ENCODE measurements at places on chromosomes 1 and 21.

DNA sequence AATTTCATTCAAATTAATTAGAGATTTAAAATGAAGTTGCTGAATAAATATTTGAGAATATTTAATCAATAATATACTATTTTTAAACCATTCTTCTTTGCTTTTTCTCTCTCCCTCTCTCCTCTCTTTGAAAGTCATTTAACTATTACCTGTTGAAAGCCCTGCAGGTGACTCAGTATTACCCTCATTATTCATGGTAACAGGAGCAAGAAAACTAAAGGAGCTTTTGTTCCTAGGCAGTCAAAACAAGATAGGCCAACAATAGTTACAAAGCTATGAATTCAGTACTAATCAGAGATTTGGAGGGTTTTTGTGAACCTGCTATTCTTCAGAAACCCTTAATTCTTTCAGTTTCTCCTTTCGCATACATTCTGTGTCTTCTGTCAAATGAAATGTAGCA is 721.3 kb upstream of the NCAM2 start:
- DNase-seq = no peak
- H3K36me3 ChIP-seq = no peaks in the 10 kb centered on the region
- H3K4me1 ChIP-seq = no peaks in the 10 kb centered on the region
- H3K27ac ChIP-seq = no peak overlapping the region

DNA sequence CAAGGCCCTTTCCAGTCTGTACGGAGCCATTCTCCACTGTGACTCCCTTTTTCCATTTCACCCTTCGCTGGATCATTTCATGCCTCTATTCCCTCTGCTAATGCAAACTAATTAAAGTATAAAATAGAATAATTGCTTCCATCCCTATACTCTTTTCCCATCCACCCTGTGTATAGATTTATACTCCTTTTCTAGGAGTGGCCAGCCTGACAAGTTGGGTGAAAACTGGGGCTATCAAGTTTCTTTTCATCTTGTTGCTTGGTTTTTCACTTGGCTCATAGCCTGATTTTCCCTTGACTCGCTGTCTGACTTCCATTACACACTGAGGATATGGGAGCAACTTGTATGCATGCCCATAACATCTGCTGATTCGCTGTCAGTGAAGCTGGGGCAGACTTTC is 107.0 kb downstream of the PLXNA2 start:
- H3K27me3 ChIP-seq = peaks cover 1% of the 10 kb centered on the region
- peaks cover 1% of the 10 kb centered on the region for H3K4me1 ChIP-seq
- no peak overlapping the region for H3K27ac ChIP-seq
- no peak overlapping the region for H3K4me3 ChIP-seq

DNA sequence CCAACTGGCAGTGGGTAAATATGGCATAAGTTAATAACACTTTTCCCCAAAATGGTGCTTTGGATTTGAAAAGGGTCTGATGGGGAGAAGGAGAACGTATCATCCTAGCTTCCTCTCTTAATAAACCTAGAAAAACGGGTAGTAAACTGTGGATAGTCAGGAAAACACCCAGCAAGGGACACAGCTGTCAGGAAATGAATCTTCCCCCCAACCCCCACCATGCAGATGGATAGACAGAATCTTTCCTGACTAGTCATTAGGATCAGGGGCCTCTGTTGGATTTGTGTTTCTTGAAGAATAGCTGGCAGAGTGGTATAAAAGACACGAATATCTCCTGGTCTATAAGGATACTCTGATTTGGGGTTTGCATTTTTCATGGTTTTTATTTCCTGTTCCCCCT is 22.5 kb upstream of the LAX1 start:
- H3K4me3 ChIP-seq = no peak overlapping the region
- peaks cover 19% of the 10 kb centered on the region for H3K4me1 ChIP-seq
- no peaks in the 10 kb centered on the region for H3K27me3 ChIP-seq
- peaks cover 38% of the 10 kb centered on the region for H3K36me3 ChIP-seq
- H3K27ac ChIP-seq = no peak overlapping the region

GRCh38 chr1:67555461-67556296 is 125.5 kb upstream of the SERBP1 start:
- H3K4me3 ChIP-seq = no peak overlapping the region
- DNase-seq = no peak
- peaks cover 72% of the 10 kb centered on the region for H3K27me3 ChIP-seq

- H3K4me3 ChIP-seq = no peak overlapping the region
- H3K36me3 ChIP-seq = no peaks in the 10 kb centered on the region
- H3K27ac ChIP-seq = no peak overlapping the region
- H3K4me1 ChIP-seq = no peaks in the 10 kb centered on the region
- peaks cover 20% of the 10 kb centered on the region for H3K27me3 ChIP-seq
These were observed 345.7 kb downstream of the BARHL2 start for GRCh38 chr1:90371448-90371813.

DNA sequence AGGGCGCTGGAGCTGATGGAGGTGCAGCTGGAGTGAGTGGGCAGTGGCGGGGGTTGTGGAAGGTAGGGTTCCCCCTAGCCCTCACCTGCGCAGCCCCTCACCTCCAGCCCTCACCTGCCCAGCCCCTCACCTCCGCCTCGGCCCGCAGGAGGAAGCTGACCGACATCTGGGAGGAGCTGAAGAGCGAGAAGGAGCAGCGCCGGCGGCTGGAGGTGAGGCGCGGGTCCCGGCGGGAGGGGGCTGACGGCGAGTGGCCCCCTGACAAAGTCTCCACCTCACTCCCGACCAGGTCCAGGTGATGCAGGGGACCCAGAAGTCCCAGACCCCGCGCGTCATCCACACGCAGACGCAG is 2.7 kb downstream of the EVA1B start:
- H3K27ac ChIP-seq = peak overlapping the region; percentile 23
- H3K27me3 ChIP-seq = no peaks in the 10 kb centered on the region
- peak overlapping the region; percentile 72 for H3K4me3 ChIP-seq
- peaks cover 1% of the 10 kb centered on the region for H3K36me3 ChIP-seq

GRCh38 chr1:207336559-207337467 is 15.3 kb downstream of the CD55 start:
- H3K4me3 ChIP-seq = peak overlapping the region; percentile 43
- H3K36me3 ChIP-seq = peaks cover 32% of the 10 kb centered on the region
- peak overlapping the region; percentile 79 for H3K27ac ChIP-seq
- no peaks in the 10 kb centered on the region for H3K27me3 ChIP-seq
- peaks cover 47% of the 10 kb centered on the region for H3K4me1 ChIP-seq

- DNase-seq = peak; percentile 13
- H3K27me3 ChIP-seq = no peaks in the 10 kb centered on the region
- H3K36me3 ChIP-seq = peaks cover 3% of the 10 kb centered on the region
- H3K4me3 ChIP-seq = peak overlapping the region; percentile 50
- peaks cover 15% of the 10 kb centered on the region for H3K4me1 ChIP-seq
These were observed 60.6 kb downstream of the WNT9A start for GRCh38 chr1:227886993-227887696.

- no peak overlapping the region for H3K4me3 ChIP-seq
- no peak overlapping the region for H3K27ac ChIP-seq
- no peaks in the 10 kb centered on the region for H3K36me3 ChIP-seq
- DNase-seq = no peak
- H3K4me1 ChIP-seq = peaks cover 3% of the 10 kb centered on the region
These were observed 556.8 kb downstream of the NPHP4 start for GRCh38 chr1:5435414-5435813.

DNA sequence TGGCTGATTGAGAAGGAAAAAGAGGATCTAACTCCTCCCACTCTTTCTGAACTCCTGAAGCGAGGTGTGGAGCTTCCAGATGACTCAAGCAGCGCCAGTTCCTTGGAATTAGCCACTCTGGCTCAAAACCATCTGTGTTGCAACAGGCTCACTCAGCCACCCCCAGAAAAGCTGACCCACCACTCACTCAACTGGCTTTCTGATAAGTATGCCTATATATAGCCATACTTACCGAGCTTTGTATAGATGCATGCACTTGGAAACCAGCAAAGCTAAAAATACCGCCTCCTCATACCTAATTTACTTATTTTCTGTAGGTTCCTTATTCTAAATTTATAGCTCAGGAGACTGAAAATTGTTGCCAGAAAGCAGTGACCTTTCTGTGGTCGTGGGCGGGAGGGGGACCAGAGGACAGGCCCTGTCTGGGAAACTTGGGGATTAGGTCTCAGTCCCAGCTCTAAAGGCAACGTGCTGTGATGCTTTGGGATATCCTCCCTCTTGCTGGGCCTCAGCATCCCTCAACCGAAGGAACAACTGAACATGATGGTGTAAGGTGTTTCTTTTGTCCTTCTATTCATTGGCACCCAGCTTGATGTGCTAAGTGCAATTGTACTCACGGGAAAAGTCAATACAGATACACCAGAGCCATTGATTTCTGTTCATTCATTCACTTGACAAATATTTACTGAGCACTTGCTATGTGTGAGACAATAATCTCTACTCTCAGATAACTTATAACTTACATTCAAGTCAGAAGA is 65.7 kb downstream of the NENF start:
- H3K36me3 ChIP-seq = no peaks in the 10 kb centered on the region
- H3K4me3 ChIP-seq = no peak overlapping the region

GRCh38 chr1:238001818-238002217 is 111.1 kb upstream of the ZP4 start:
- H3K4me1 ChIP-seq = no peaks in the 10 kb centered on the region
- DNase-seq = no peak
- H3K4me3 ChIP-seq = no peak overlapping the region
- no peaks in the 10 kb centered on the region for H3K27me3 ChIP-seq
- no peak overlapping the region for H3K27ac ChIP-seq
- no peaks in the 10 kb centered on the region for H3K36me3 ChIP-seq

- peaks cover 25% of the 10 kb centered on the region for H3K27me3 ChIP-seq
- H3K4me1 ChIP-seq = no peaks in the 10 kb centered on the region
- peaks cover 3% of the 10 kb centered on the region for H3K36me3 ChIP-seq
- DNase-seq = no peak
- H3K27ac ChIP-seq = no peak overlapping the region
These were observed 4.5 kb upstream of the DDR2 start for GRCh38 chr1:162627662-162628296.

GRCh38 chr1:239662950-239663349 is 276.6 kb downstream of the CHRM3 start:
- no peak for DNase-seq
- H3K4me1 ChIP-seq = no peaks in the 10 kb centered on the region

GRCh38 chr1:246178717-246179311 is 328.3 kb downstream of the SMYD3 start:
- DNase-seq = no peak
- peaks cover 6% of the 10 kb centered on the region for H3K4me1 ChIP-seq
- H3K4me3 ChIP-seq = no peak overlapping the region
- H3K27me3 ChIP-seq = no peaks in the 10 kb centered on the region
- H3K27ac ChIP-seq = no peak overlapping the region

DNA sequence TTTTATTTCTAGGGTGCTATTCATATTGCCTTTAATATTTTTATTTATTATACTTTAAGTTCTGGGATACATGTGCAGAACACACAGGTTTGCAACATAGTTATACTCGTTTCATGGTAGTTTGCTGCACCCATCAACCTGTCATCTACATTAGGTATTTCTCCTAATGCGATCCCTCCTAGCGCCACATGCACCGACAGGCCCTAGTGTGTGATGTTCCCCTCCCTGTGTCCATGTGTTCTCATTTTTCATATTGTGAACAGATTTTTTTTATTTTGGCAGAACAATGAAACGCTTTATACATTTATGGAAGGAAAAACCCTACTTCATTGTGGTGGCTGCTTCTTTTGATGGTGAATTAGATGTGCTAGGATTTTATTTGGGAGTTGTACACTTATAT is 14.4 kb upstream of the USH2A start:
- no peak overlapping the region for H3K27ac ChIP-seq
- no peak overlapping the region for H3K4me3 ChIP-seq
- DNase-seq = no peak

DNA sequence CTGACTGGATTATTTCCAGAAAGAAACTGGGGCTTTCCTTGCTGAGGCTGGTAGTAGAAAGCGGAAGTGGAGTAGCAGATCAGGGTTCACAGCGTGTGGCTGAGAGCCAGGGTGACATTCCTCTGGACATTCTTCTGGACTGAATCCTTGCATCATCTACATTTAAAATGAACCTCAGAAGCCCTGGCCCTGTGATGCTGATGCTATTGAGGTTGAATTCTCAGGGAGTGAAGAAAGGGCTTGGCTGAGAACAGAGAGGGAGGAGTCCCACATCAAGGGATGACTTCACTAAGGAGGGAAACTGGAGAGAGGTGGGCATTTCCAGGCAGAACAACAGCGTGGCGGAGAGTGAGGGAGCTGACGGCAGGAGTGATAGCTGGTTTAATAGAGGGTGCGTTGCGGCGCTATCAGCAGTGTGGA is 102.3 kb upstream of the LMO4 start:
- H3K27ac ChIP-seq = no peak overlapping the region
- H3K4me3 ChIP-seq = no peak overlapping the region

DNA sequence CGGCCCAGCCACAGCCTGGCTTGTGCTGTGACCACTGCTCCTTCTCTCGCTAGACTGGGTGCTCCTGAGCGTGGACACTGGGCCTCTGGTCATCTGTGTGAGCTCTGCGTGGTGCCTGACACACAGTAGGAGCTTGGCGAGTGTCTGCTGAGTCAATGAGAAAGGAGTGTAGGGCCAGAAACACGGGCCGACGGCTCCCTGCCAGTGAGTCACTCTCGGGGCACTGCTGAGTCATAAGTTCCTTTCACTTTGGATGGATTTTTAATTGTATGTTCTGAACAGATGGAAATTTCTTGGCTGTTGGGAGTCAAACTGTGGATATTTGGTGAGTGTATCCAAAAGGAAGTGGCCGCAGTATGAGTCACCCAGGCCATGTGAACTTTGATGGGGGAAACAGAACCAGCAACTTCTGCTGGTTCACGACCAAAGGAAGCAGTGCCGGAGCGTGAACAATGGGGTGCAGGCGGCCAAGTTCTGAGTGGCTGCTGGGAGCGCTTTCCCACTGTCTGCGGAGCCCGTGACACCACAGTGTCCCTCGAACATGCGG is 41.0 kb upstream of the COL18A1 start:
- peaks cover 65% of the 10 kb centered on the region for H3K27me3 ChIP-seq
- peaks cover 6% of the 10 kb centered on the region for H3K4me1 ChIP-seq
- peaks cover 5% of the 10 kb centered on the region for H3K36me3 ChIP-seq
- DNase-seq = no peak

DNA sequence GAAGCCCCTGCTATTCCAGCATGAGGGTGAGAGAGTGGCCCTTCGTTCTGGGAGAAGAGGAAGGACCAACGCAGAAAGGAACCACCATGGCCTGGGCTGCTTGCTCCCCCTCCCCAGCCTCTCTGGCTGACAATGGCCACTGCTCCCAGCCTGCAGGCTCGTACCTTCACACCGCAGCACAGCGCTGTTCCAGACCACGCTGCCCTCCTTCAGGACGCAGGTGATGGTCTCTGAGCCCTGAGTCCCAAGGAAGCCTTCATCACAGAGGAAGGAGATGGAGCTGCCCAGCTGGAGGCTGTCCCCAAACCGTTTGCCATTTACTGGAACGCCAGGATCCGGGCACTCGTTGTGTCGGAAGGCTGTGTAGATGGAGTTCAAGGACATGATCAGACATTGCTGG is 124.9 kb upstream of the HMGB4 start:
- peaks cover 66% of the 10 kb centered on the region for H3K27me3 ChIP-seq
- DNase-seq = no peak
- no peak overlapping the region for H3K4me3 ChIP-seq
- H3K27ac ChIP-seq = no peak overlapping the region

DNA sequence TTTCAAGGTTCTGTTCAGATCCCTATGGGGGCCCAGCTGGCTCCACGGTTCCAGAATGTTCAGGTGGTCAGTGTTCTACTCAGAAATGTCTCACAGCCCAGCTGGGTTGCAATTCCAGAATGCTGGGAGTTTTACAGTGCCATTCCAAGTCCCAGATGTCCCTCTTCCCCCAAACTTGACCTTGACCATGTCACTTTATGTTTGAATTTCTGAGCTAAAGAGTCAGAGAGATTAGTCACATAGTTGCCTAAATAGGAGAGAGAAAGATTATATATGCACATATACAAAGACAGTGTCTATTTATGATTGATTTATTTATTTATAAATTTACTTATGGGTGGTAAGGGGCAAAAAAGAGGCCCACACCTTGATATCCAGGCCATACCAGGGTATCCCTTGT is 2.5 kb downstream of the GPR3 start:
- peaks cover 11% of the 10 kb centered on the region for H3K4me1 ChIP-seq
- peak overlapping the region; percentile 36 for H3K27ac ChIP-seq
- H3K4me3 ChIP-seq = no peak overlapping the region
- peaks cover 18% of the 10 kb centered on the region for H3K36me3 ChIP-seq
- peaks cover 9% of the 10 kb centered on the region for H3K27me3 ChIP-seq

All from central memory CD8-positive, alpha-beta T cell (primary cell).